ENCODE measurements at places on chromosomes 5 and 9.

DNA sequence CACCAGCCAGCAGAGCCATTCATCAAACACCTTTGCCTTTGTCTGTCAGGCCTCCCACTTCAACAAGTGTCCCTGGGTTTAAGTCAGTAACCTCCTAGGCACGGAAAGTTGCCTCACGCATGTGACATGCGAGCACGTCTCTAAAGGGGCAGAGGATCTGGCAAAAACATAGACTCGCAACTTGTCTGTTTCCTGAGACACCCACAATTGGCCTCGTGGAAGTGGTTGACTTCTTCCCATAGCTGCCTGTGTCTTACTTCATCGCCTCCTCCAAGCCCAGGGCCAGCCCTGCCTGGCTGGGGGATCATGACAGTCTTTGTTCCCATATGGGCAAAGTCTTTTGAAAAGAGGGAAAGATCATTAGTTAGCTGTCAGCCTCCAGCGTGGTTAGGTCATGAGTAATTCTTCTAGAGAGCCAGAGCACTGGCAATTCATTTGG lies 35.5 kb upstream of the GLRX start:
- no peak for DNase-seq

DNA sequence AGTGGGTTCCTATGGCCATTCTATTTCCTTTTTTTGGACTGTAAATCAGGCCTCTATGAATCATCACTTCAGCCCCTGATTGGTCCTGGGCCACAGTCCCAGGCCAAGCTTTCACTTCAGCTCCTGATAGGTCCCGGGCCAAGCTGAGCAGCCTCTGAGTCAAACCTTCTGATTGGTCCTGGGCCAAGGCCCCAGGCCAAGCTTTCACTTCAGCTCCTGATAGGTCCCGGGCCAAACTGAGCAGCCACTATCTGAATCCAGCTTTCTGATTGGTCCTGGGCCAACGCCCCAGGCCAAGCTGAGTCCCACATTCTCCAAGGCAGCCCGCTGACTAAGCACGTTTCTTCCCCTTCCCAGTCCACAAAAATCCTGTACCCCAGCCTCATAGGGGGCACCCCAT lies 1972.9 kb upstream of the ACO1 start:
- no peak for DNase-seq

DNA sequence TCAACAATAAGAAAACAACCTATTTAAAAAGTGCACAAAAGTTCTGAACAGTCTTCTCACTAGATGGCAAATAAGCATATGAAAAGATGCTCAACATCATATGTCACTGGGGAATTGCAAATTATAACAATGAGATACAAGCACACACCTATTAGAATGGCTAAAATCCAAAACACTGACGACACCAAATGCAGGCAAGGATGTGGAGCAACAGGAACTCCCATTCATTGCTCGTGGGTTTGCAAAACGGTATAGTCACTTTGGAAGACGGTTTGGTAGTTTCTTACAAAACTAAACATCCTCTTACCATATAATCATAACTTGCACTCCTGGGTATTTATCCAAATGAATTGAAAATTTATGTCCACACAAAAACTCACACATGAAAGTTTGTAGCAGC lies 100.9 kb upstream of the TBC1D2 start:
- no peak for DNase-seq

GRCh38 chr9:21764846-21765245 lies 37.6 kb upstream of the MTAP start:
- DNase-seq: no peak

DNA sequence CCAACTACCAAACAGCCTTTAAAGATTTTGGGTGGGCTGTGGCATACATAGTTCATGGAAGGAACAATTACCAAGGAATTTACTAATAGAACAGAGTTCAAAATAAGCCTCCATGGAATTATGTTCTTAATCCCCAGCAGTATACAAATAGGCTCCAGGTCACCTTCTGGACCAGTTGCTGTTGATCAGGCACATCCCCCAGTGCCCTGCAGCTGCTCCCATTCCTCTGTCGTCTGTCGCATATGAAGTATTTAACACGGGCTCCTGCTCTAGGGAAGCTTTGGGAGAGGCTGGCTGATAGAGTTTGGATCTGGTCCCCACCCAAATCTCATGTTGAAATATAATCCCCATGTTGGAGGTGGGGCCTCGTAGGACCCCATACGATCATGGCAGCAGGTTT lies 17.8 kb downstream of the SHC3 start:
- no peak for DNase-seq

DNA sequence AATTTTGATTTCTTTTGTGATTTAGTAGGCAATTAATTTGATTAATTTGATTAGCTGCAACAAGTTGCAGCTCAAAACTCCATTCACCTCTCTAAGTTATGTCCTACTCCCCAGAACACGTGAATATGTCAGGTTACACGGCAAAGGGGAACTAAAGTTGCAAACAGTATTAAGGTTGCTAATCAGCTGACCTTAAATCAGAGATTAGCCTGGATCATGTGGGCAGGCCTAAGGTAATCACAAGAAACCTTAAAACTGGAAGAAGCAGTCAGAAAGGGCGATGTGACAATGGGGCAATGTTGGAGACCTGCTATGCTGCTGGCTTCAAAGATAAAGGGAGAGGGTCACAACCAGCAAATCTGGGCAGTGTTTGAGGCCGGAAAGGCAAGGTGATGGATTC lies 47.3 kb upstream of the ANXA1 start:
- DNase-seq: no peak
